CD4-positive, alpha-beta T cell treated with Interleukin-15 for 4 hours (primary cell): ENCODE measurements at places on chromosomes 16 and 17.

DNA sequence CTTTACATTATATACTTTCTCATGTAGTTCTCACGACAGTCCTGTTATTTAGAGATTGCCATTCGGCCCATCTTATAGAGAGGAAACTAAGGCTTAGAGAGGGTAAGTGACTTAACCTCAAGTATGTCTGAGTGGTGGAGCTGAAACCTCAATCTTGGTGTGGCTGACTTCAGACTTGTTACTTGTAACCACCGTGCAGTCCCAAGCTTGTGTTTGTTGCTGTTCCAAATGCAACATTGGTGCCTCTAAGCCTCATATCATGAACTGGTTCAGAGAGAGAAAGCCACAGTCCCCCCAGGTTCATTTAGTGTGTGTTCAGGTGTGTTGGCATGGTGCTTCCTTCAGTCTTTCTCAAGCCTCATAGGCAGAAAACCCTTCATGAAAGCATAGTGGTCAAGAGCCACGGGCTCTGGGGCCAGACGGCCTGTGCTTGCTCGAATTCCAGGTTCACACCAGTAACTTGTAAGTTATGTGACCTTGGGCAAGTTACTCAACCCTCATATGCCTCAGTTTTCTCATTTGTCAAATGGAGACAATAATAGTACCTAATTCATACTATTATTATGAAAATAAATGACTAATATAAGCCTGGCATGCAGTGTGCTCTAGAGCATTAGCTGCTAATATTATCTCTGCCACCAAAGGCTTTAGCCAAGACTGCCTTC, 39.9 kb downstream of the CDH1 start:
- DNase-seq = peak; percentile 10

DNA sequence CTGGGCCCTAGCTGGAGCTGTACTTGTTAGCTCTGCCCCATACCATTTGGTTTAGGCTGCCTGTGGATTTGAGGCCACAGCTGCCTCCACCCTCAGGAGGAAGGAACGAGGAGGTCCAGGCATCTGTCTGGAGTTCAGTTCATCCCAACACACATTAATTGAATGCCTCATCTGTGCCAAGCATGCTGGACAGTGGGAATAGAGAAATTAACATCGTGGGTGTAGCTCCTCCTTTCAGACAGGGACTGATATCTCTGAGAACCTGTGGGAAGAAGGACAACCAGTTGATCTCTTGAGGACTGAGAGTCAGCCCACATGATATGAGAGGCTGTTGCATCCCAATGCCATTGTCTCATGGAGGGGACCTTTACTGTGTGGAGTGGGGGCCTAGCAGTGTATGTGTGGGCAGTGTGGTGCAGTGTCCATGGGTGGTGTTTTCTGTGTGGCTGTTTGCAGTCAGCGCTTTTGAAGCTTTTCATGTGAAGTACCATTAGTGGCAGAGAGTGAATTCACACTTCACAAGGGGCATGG, 29.4 kb upstream of the DDX52 start:
- no peak for DNase-seq

- no peak for DNase-seq
These were observed 7.3 kb downstream of the CDH13 start for GRCh38 chr16:82633964-82634600.

GRCh38 chr16:4679850-4680636, 13.3 kb upstream of the NUDT16L1 start:
- DNase-seq = no peak

DNA sequence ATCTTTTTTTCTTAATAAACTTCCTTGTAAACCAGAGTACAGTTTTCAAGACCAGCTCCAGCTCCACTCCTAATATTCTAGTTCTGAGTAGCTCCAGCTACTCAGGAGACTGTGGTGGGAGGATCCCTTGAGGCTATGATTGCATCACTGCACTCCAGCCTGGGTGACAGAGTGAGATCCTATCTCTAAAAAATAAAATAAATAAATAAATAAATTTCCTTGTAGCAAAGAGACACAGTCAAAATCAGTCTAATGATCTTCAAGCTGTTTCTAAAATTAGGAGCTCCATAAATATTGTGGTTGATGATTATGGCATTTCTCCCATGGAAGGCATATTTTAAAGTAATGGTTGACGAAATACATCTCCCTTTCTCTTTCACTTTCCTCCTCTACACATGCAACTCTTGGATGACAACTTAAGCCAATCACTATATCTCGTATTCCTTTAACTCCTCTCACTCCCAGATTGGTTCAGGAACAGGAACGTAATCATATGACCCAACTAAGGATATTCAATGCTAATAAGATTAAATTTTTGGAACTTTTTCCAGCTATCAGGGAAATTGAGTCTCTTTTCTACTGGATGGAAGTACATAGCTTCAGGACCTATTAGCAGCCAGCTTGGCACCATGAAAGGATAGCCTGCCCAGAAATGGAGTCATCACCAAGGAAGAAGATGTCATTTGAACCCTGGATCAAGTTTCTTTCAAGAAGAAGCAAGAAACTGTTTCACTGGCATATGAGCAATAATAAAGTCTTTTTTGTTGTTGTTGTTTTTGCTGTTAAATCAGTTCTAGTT, 42.1 kb upstream of the TAOK1 start:
- DNase-seq = no peak

DNA sequence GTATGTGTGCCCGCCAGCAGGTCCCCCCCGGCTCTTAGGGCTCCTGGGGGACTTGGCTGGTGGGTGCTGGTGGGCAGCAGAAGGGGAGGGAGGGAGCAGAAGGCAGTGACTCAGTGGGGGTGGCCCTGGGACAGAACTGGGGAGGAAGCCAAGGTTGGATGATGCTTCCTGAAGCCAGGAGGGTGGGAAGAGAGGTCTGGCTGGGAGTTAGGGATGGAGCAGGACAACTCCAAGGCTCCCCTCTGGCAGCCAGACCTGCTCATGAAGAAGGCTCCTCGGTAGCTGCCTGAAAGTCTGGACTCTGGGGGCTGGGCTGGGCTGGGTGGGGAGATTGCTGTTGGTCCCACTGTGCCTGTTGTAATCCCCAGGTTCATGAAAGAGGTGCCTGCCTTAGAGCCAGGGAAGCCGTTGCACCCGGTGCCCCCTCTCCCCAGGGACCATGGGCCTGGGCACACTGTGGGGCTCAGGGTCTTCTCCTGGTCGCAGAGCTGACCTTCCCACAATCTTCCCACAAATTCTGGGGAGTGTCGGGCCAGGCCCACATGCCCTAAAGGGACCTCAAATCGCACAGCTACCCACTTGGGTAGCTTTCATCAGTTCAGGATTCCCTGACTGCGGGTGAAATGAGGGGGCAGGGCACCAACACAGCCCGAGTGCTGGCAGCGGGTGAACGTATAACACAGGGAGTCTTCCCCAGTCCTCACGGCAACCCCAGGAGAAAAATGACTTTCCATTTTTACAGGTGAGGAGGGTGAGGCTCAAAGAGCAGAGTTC, 1.1 kb upstream of the PLEKHG4 start:
- no peak for DNase-seq

GRCh38 chr16:49664221-49665215, 191.4 kb downstream of the ZNF423 start:
- no peak for DNase-seq

DNA sequence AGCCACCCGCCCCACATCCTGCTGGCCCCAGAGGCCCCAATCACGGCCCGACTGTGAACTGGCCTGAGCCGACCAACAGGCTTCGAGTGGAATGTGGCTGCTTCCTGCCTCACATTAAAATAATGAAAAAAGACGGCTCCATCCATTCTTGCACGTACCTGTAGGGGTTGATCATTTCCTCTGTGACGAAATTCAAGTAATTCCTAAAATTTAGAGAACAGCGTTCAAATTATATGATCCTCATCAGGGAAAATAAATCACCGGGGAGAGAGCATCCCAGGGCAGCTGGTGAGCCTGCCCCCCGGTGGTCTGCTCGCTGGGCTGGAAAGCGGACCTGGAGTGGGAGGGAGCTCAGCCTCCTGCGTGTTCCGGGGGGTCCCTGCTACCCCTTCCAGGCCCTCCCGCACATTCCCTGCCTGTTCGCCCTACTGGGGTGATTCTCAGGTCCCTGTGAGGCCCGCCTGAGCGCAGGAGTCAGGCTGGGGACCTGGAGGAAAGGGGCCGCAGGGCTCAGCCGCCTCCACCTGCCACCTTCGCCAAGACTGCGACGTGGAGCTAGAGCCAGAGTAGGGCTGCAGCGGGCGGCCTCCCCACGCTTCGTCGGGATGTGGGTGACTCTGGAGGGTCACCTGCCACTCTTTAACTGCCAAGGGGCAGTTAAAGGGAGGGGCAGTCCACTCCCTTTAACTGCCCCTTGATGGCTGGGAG, 28.9 kb downstream of the SLC7A5 start:
- DNase-seq = no peak

DNA sequence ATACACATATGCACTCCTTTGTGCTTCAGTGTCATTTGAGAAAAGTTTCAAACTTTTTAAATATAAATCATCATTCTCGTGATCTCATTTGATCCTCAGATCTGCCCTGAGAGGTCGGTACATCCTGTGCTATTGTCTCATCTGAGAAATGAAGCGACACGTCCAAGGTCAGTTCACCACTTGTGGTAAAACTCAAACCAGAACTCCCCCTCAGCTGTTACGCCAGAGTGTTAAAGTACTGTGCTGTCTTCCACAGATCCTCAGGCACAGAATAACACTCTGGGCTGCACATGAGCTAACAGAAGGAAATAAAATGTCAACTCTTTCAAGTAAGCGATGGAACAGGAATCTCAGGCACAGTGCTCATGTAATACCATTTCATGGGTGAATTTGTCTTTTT, 31.4 kb downstream of the ANKFN1 start:
- no peak for DNase-seq

DNA sequence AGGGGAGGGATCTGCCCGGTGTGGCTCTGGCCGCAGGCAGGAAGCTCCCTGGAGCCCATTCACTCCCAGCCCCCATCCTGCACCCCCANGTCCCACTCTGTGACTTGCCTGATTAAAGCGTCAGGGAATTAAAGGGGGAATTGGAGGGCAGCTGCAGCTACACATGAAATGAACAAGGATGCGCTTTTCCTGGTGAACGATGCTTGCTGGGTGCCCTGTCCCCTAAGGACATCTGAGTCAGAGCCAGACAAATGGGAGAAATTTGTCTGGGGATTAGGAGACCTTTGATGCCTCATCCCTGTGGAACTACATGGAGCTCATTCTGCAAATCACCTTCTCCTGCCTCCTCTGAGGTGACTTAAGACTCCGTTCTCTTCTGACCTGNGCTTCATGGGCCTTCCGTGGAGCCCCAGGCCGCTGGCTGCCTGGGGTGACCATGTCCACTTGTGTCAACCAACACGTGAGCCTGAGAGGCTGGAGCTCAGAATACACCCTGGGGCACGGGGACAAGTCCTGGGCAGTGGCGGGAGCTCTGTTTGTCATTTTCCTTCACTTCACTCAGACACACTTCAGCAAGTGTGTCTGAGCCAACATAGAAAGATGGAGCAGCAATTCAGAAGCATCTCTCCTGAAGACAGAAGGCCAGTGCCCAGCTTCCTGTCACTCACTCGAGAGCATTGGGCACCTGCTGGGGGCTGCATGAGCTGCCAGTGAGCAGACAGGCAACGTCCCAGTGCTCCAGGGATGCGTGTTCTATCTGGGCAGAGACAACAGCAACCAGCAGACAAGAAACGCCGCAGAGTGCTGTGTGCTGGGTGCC, 54.1 kb downstream of the METRNL start:
- no peak for DNase-seq

DNA sequence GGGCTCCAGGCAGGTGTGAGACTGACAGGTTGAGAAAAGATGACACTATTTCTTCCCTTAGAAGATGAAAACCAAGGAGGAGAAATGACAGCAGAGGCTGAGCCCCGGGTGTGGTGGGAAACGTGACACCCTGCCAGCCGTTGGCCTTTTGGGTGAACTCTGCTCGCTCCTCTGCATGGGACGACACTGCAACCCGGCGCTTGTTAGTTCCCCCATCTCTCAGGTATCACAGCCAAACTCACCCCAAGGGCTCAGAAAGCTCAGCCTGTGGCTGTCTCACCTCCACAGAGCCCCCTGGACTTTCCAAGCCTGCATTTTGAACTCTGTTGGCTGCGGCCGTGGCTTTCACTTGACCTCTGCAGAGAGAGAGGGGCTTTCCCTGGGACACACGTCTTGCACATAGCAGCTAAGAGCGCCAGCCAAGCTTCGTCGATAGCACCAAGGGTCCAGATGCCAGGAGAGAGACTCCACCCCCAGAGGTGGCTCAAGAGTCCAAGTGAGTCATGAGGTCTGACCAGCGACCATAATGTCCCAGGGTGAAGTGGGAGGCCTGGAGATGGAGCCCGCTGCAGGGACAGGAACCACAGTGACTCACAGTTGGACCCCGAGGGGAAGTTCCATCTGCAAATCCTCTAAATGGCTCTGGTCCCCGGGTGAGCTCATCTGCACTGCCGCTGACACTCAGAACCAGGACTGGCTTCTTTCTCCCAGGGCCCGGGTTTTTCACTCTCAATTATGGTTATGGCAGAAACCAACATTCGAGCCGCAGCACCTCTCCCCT, 301.9 kb downstream of the SOX9 start:
- peak; percentile 24 for DNase-seq

DNA sequence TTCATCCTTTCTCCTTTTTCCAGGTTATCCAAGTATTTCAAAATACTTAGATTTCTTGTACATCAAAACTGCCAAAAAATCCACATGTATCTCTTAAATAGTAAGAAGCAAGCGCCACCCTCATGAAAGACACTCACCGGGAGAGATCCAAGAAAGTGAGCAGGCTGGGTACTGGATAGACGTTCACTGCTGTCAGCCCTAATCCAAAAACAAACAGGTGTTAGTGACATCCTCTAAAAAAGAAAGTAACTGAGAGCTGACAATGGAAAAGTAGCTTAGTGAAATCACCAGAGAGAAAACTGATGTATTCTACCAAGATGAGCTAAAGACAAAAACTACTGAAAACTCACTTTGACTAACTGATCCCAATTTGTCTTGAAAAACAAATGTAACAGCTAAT, 46.1 kb downstream of the MARVELD3 start:
- no peak for DNase-seq

- DNase-seq = no peak
These were observed 49.1 kb downstream of the HNF1B start for GRCh38 chr17:37695726-37696125.

DNA sequence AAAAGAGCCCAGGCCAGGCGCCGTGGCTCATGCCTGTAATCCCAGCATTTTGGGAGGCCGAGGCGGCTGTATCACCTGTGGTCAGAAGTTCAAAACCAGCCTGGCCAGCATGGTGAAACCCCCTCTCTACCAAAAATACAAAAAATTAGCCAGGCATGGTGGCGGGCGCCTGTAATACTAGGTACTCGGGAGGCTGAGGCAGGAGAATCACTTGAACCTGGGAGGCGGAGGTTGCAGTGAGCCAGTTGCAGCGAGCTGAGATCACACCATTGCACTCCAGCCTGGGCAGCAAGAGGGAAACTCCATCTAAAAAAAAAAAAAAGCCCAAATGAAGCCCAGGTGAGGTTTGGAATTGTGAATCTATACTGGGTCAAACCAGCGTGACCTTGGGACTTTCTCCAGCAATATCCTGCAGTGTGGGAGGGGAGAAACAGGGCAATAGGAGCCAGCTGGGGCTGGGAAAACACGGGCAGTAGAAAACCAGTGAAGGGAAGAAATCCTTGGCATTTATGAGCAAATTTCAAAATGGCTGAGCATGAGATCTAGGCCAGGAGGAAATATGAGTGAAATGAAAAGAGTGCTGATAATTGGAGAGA, 8.2 kb upstream of the DHX8 start:
- no peak for DNase-seq

- no peak for DNase-seq
These were observed 930.4 kb upstream of the CDH8 start for GRCh38 chr16:62966626-62967025.

GRCh38 chr16:9495824-9496223, 404.4 kb downstream of the HAPSTR1 start:
- DNase-seq = no peak
